PC-9 (cell line): ENCODE measurements at places on chromosomes 3 and 15.

- no peak for DNase-seq
Observed at GRCh38 chr3:139128803-139129202, 84.1 kb upstream of the PRR23C start.

- DNase-seq, result peak; percentile 37
Observed at GRCh38 chr3:69370156-69370883, 15.6 kb downstream of the FRMD4B start.

GRCh38 chr3:154786724-154787123 is 293.4 kb upstream of the MME start:
- DNase-seq, result no peak

DNA sequence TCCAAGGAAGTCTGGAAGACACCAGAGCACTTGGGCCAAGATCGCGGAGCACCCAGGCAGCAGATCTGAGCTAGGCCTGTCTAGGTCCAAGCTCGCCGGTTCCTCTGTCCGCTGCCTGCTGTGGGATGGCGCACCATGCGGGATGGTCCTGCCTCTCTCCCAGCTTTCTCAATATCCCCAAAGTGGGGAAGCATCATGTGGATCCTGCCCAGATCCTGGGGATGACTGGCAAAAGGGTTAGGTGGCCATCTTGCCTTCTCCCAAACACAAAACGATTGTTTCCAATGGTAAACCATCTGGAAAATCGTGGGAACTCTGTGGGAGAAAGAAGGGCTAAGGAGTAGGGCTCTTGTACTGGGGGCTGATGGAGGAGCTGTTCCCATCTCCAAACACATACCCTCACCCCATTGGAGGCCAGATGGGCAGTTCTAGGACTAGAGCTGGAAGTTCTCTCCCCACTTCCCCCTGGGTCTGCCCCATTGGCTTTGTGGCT is 8.9 kb downstream of the PRKCD start:
- DNase-seq, result no peak

GRCh38 chr3:125334675-125335560 is 40.2 kb downstream of the ZNF148 start:
- DNase-seq, result no peak

DNA sequence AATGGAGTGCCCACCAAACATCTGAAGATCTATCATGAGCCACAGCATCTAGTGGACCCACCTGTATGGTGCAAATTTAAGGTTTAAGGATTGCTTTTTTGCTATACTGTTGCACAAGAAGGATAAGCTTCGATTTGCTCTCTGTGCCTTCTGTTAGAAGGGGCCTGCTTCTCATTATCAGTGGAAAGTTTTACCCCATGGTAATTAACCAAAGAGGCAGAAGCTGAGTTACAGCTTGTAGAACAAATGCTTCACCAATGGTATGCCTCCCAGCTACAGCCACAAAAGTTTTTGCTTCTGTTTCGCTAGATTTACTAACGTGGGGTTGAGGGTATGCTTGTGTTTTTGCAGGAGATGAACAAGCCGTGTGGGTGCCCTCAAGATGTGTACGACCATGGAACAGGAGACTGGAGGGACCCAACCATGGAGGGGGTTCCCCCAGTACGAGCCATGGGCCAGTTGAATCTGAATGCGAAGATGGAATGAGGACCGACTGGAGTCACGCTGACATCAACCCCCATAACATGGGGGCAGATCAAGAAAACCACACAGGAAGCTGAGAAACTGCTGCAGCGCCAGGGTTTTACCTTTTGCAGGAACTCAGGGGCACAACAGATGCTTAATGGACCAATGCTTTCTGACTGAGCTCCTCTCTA is 43.5 kb downstream of the ACAD9 start:
- no peak for DNase-seq

DNA sequence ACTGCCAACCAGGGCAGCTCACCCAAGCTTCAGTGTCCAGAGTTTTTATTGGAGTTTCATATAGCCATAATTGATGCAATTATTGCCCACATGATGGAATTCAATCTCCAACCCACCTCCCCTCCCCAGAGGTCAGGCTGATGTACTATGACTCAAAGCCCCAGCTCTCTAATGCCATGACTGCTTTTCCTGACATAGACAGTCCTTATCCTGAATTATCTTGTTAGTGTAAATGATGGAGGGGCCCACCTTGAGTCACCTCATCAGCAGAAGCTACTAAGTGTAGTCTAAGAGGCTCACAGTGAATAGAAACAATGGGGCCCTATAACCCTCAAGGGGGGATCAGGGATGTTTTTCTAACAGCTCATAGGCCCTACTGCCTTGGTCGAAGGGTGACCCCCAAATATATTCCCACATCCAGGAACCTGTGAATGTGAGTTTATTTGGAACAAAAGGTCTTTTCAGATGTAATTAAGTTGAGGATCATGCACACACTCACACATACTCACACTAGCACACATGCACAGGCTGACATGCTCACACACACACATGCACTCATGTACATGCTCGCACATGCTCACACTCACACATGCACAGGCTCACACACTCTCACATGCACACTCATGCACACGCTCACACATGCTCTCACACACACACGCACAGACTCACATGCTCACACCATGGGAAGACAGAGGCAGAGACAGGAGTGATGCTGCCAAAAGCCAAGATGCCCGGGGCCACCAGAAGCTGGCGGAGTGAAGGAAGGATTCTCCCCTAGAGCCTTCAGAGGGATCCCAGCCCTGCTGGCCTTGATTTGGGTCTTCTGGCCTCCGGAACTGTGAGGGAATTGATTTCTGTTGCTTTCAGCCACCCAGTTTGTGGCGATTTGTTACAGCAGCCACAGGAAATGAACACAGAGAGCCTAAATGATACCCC is 131.2 kb upstream of the SMAD3 start:
- no peak for DNase-seq

DNA sequence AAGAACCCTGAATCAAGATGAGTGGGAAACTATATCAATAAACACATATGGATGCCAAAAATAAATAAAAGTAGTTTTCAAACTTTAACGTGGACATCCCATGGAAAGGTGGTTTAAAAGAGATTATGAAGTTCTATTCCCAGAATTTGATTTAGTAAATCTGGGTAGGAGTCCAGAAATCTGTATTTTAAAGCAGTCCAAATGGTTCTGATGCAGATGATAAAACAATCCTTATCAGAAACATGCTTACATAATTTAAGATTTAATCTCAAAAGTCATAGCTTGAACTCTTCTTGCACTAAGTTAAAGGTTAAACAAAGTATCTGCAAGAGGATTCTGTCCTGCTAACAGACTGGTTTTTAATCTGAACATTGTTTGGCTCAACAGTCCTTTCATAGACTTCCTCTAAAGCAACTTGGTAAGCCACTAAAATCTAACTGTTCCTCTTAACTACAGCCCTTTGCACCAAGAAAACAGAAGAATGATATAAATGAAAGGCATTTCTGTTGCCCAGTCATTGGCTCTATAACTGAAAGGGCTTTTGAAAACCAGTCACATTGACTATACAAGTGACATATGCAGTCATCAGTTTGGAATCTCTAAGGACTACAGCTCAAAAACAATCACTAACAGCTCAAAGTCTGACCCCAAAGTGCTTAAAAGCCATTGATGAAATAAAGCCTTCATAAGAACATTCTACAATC is 23.4 kb upstream of the MAP4 start:
- DNase-seq, result peak; percentile 84

- DNase-seq, result peak; percentile 39
Observed at GRCh38 chr3:49411535-49411967, 225 bp downstream of the RHOA start.

- no peak for DNase-seq
Observed at GRCh38 chr3:138049157-138049919, 39.4 kb downstream of the CLDN18 start.

DNA sequence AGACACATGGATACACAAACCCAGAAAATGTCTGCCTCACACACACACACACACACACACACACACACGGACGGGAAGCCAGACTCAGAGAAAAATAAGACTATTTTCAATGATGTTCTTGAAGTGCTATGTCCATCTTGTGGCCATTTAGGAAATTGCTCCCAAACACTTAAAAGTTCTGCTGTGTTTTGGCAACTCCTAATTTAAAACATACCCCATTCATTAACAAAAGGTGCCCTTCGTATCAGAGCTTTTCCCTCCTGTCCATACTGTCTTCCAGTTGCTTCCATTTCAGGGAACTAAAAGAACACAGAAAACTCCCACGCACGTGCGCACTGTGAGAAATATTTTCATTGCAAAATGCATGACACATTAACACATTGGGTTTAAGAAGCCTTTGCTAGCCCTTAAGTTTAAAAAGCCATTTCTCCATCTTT is 44.6 kb downstream of the SLC12A1 start:
- no peak for DNase-seq

DNA sequence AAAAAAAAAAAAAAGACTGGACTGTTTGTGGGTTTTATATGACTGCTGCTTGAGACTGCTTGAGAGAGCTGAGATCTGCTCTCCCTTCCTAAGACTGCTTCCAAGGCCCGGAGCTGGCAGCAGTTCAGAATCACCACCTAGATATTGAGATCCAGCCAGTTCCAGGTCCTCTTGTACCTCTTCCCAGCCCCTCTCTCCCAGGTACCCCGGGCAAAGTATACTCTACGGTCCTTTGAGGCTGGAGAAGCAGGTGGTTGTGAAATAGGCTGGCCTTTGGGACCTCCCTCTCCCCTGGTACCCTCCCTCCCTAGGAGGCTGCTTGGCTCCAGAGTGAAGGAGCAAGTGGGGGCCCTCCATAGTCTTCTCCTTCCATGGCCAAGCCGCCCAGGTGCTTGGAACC is 12.6 kb upstream of the BAHD1 start:
- no peak for DNase-seq

- no peak for DNase-seq
Observed at GRCh38 chr3:4140921-4141320, 162.2 kb upstream of the SETMAR start.

GRCh38 chr3:19934098-19934566 is at the start of gene EFHB:
Gene EFHB (minus strand): TSS chr3:19934217. CDS start chr3:19934018, 199 bp downstream.
- no peak for DNase-seq

GRCh38 chr3:183987000-183987600 is 30.6 kb downstream of the ABCC5 start:
- no peak for DNase-seq

DNA sequence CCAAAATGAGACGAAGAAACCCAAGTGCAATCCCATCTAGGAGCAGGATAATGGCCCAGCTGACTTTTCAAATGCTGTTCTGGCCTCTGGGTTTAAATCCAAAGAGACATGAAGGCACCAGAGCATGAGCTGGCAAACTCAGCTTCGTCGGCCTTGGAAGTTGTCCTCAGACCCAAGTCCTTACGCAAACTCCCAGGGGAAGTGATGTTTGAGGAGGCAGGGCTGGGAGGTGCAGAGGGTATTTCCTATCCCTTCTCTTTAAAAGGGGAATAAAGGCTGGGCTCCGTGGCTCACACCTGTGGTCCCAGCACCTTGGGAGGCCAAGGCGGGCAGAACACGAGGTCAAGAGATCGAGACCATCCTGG is 68.9 kb upstream of the HERC1 start:
- no peak for DNase-seq

GRCh38 chr3:173711619-173712018 is 314.1 kb downstream of the NLGN1 start:
- peak; percentile 63 for DNase-seq

- no peak for DNase-seq
Observed at GRCh38 chr15:80216911-80217310, 35.1 kb downstream of the CTXND1 start.

DNA sequence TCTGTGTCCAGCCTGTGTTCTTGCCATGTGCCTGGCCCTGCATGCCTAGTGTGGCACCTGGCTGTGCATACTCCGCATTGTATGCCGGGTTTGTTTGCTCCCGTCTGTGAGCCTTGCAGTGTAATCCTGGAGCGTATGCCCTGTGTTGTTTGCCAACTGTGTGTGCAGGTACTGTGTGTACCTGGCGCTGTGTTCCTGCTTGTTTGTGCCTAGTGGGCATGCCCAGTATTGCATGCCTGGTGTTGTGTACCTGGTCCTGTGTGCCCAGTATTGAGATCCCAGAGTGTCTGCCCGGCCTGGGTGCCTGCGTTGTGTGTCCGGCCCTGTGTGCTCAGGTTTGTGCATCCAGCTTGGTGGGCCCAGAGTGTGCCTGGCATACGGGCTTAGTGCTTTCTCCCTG is 54.5 kb upstream of the CHRNA7 start:
- no peak for DNase-seq
